ENCODE measurements at places on chromosomes 5 and 9.

DNA sequence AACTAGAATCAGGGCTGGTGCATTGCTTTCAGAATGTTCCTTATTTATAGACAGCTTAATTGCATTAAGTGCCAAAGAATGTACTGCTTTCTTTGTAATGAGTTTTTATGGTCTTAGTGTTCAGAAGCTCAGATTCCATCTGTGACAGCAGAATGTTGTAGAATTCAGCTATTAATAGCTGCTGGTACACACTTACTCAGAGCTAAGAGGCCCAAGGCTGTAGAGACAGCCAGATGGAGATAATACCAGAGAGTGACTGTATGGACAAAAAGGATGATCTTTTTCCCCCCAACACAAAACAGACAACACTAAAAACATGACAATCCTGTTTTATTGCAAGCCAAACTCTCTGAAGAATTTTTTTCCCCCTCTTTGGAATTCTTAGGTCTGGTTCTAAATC lies 50.2 kb downstream of the PPP2R2B start:
- no peak for DNase-seq

DNA sequence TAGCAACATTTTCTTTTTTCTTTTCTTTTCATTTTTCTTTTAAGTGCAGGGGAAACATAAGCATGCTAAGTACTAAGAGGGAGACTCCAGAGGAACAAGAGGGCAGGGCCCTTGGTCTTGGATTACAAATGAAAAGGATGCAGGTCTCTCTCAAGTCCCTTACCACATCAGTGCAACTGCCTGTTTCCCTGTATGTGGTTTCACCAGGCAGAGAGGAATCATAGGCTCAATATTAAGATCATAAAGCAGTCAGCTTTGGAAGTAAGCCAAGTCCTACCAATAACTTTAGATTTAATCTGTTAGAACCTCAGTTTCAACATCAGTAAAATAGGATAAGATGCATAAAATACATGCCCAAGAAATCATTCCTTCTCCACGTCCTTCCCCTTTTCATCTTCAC lies 422.7 kb upstream of the PAPPA start:
- DNase-seq, result no peak

DNA sequence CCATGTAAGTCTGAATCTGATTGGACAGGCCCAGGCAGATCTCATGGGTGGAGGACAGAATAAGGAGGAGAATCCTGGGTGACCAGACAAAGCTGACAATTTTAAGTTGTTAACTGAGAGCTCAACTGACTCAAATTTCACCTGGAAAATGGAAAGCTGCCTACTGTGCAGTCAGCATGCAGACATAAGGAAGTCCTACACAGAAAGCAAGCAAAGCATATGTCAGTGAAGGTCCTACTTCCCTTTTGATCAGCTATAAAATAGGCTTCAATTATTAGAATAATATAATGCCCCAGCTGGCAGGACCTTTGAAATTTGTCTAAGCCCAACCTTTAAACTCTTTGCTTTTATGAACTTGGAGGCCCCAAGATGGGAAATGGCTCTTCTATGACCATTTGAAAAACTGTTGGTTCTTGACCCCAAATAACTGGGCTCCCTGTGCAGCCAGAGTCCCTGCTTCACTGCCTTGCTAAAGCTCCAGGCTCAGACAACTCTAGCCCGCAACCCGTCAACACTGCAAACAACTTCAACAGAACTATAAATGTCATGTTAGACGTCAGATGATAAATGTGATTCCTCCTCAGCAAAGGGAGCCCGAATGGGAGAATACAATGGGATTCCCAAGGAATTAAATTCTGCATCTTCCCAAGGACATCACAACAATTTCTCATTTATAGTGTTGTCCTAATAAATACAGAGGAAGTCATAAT lies 118.9 kb upstream of the ADRA1B start:
- DNase-seq, result no peak

GRCh38 chr5:147327421-147327820 lies 92.6 kb downstream of the STK32A start:
- DNase-seq, result no peak

GRCh38 chr9:123542435-123543225 lies 186.6 kb downstream of the CRB2 start:
- no peak for DNase-seq

DNA sequence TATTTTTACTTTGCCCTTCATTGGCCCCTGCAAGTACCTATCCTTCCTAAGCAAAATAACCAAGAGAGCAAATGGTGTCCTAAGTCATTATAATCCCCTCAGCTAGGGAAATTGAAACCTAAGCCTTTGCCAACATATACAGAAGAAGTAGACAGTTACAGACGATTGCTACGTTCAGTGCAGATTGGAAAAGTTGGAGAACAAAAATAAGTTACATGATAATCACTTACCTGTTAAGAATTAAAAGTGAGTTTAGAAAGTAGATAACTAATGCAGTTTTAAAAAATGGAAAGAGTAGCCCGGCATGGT lies 244.8 kb downstream of the MPDZ start:
- no peak for DNase-seq

- no peak for DNase-seq
Observed at GRCh38 chr9:113368982-113369854, 7.6 kb downstream of the HDHD3 start.

GRCh38 chr5:39815711-39816110 lies 390.9 kb upstream of the DAB2 start:
- DNase-seq, result no peak

DNA sequence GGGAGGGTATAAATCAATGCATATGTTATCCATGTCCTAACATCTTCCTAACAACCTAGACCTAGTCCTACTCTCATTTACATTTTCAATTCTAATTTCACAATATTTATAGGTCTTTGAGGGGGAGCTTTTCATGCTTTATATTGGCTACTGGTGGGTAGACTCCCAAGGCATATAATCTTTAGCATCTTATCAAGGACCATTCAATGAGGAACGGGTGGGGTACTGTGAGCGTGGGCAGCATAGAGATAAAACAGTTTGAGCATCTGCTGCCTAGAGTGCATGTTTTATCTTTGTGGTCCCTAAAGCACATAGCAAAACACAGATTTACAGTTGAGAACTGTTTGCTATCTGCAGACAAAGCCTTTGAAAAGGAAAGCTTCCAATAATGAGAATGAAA lies 427.6 kb upstream of the WWC1 start:
- DNase-seq, result no peak

GRCh38 chr5:1789834-1790471 lies 9.7 kb downstream of the MRPL36 start:
- no peak for DNase-seq

GRCh38 chr9:5947912-5948311 lies 57.2 kb downstream of the MLANA start:
- no peak for DNase-seq

DNA sequence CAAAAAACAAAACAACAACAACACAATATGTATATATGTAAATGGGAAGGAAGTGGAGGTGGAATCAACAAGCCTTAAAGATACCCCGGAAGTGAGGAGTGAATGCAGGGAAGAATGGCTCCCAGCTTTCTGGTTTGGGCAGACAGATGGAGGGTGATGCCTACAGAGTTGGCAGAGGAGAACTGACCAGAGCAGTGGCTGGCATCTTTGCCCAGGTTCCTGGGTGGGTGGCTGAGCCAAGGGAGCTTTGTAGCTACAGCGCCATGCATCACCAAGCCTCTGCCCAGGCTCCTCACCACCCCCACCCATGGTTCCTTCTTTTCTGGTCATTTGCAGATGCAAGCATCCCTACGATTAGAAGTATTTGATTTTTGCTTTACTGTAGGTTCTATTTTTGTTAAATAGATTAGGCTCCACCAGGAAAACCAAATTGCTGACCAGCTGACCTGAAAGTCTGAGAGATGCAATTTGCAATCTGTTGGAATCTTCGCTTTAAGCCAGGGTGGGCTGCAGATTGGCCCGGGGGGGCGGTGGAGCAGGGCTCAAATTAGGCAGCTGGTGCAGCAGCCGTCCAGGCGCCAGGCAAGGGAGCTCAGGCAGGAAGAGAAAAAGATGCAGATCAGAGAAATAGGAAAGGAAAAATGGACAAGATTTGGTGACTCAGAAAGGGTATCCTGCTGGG lies 163.3 kb upstream of the TBC1D2 start:
- no peak for DNase-seq

GRCh38 chr5:134547999-134548658 lies 22.7 kb downstream of the JADE2 start:
- no peak for DNase-seq

- DNase-seq, result no peak
Observed at GRCh38 chr5:164060786-164061355, 555.5 kb downstream of the MAT2B start.

- no peak for DNase-seq
Observed at GRCh38 chr5:41776435-41776834, 93.8 kb downstream of the OXCT1 start.
